Karpas-422 (cell line): ENCODE measurements at places on chromosomes 13 and 19. TPM values are rescaled to one million over a fixed set of nuclear protein-coding genes. Genes with fewer than 3 reads are reported as not detected.

DNA sequence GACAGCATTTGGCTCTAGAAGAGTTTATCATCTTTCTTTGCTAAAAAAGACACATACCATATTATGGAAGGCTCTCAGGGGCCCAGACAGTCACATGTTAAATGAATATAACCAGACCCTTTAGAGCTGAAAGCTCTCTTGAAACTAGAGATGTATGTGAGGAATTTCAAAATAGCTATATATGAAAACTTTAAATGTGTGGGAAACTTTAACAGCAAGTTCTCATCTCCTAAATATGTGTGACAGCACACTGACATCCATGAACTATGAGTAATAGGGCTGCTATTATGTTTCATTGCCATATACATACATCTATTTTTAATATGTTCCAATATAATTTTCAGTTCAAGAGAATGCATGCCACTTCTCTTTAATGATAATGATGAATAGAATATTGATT lies 509.5 kb downstream of the GPC6 start:
- no peaks in the 10 kb centered on the region for H3K27me3 ChIP-seq
- H3K4me3 ChIP-seq, result no peak overlapping the region
- H3K4me1 ChIP-seq, result no peaks in the 10 kb centered on the region
- no peak for DNase-seq
- no peaks in the 10 kb centered on the region for H3K36me3 ChIP-seq

Gene ZIM2
- total RNA-seq, result not detected in 2 replicates

Gene OR7A17
- not detected in 2 replicates for total RNA-seq

GRCh38 chr13:99980201-99980823 lies 1.3 kb upstream of the ZIC2 start:
- no peak overlapping the region for H3K27ac ChIP-seq
- no peaks in the 10 kb centered on the region for H3K36me3 ChIP-seq
- peak; percentile 67 for DNase-seq
- H3K4me3 ChIP-seq, result no peak overlapping the region
- no peaks in the 10 kb centered on the region for H3K27me3 ChIP-seq

DNA sequence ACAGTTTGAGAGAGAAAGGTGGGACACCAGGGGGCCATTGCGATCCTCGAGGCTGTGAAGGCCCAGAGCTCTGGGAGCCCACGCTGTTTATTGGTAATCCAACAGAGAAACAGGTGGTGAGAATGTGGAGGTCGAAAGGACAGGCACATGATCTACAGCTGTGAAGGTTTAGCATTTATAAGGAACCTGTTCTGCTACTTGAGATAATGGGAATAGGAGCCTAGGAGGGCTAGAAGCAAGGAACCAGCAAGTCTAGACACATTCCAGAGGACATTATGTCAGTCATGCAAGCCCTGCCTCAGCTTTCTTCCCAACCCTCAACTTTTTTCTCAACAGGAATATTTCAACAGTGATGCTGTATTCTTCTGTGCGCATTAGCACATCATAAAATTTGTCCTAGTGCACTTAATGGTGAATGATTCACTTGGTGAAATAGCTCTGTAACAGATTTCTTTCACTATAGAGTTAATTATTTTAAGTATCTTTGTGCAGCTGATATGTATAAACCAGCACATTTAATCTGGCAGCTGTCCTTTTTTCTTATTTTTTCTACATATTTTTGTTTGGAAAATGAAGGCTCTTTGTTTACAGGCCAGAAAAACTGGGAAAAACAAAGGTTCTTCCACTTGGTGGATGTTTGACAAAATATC lies 25.4 kb downstream of the ZNF90 start:
- no peaks in the 10 kb centered on the region for H3K27me3 ChIP-seq
- no peak overlapping the region for H3K4me3 ChIP-seq
- no peak for DNase-seq
- H3K4me1 ChIP-seq, result no peaks in the 10 kb centered on the region
- peaks cover 63% of the 10 kb centered on the region for H3K36me3 ChIP-seq

Gene PRTN3
- total RNA-seq, result not detected in 2 replicates

Gene CAPN12
- total RNA-seq, result 0.40 TPM in 1 of 2 replicates, not detected in the other

GRCh38 chr19:57280962-57281400 lies 696 bp downstream of the ZNF460 start:
- peaks cover 33% of the 10 kb centered on the region for H3K36me3 ChIP-seq
- no peaks in the 10 kb centered on the region for H3K27me3 ChIP-seq
- H3K4me3 ChIP-seq, result peak overlapping the region; percentile 97
- peaks cover 23% of the 10 kb centered on the region for H3K4me1 ChIP-seq
- H3K27ac ChIP-seq, result peak overlapping the region; percentile 90

DNA sequence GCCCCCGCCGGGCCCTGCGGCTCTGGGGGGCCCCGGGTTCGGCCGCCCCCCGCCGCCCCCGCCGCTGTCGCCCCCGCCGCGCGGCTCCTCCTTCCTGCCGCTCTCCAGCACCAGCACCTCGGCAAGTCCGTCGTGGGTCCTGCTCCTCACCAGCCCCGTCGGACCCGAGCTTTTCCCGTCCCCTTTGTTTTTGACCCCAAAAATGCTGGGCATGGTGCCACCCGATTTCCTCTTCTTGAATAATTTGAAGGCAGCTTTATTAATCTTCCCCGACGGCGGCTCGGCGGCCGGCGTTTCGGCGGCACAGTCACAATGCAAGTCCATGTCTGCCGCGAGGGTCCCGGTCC lies 945 bp downstream of the AMER2 start:
- no peak for DNase-seq
- no peaks in the 10 kb centered on the region for H3K36me3 ChIP-seq
- H3K4me3 ChIP-seq, result no peak overlapping the region
- no peaks in the 10 kb centered on the region for H3K4me1 ChIP-seq

DNA sequence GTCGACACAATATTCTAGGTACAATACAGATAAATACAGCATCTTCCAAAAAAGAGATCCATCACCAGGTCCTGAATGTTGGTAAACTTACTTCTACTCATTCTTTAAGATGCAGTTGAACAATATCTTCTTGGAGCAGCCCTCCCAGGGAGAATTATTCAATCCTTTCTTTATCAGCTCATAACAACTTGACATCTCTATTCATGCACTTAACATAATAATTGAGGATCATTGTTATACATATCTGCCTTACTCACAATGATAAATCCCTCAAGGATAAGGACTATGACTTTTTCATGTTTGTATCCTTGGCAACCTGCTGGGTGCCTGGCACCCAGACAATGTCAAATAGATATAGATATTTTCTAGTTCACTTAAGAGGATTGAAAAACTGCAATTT lies 219.5 kb downstream of the POU4F1 start:
- H3K4me1 ChIP-seq, result no peaks in the 10 kb centered on the region
- H3K36me3 ChIP-seq, result no peaks in the 10 kb centered on the region
- no peak overlapping the region for H3K27ac ChIP-seq
- no peak overlapping the region for H3K4me3 ChIP-seq
- H3K27me3 ChIP-seq, result no peaks in the 10 kb centered on the region
- no peak for DNase-seq

GRCh38 chr19:29645491-29645867 lies 19.8 kb upstream of the PLEKHF1 start:
- H3K36me3 ChIP-seq, result no peaks in the 10 kb centered on the region
- H3K4me1 ChIP-seq, result no peaks in the 10 kb centered on the region
- H3K27ac ChIP-seq, result no peak overlapping the region
- H3K27me3 ChIP-seq, result no peaks in the 10 kb centered on the region

GRCh38 chr13:46392967-46393366 lies 5.9 kb upstream of the RUBCNL start:
- no peaks in the 10 kb centered on the region for H3K27me3 ChIP-seq
- no peak for DNase-seq

Gene FCAR
- not detected in 2 replicates for total RNA-seq

GRCh38 chr19:38701455-38702063 lies 42.7 kb downstream of the CAPN12 start:
- no peak overlapping the region for H3K27ac ChIP-seq
- no peak overlapping the region for H3K4me3 ChIP-seq
- H3K36me3 ChIP-seq, result no peaks in the 10 kb centered on the region
- H3K4me1 ChIP-seq, result no peaks in the 10 kb centered on the region
- DNase-seq, result no peak

DNA sequence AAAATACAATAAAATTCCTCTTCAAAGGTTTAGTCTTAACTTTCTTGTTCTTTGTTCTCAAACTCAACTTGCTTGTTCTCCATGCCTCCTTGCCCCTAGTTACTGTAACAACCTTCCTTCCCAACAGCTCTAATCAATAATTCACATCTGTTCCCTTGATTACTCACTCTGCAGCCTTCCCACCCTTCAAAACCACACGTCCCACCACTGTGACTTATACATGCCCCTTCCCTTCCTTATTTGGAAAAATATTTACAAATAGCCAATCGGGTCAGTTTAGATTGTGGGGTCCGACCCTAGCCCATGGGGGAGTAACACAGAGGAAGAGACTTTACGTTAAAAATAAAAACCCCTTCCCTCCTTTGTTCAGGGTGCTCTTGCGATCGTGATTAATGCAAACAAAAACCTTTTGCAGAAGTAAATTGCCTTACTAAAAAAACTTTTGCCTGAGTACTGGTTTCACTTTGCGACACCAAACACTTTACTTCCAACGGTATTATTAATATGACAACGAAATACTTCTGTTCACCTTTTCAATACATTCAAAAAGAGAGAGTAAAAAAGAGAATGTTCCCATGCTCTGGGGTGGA lies 512 bp upstream of the ZNF93 start:
- peaks cover 29% of the 10 kb centered on the region for H3K36me3 ChIP-seq
- H3K27me3 ChIP-seq, result no peaks in the 10 kb centered on the region
- H3K4me1 ChIP-seq, result peaks cover 6% of the 10 kb centered on the region
- H3K4me3 ChIP-seq, result peak overlapping the region; percentile 91
- DNase-seq, result no peak
- H3K27ac ChIP-seq, result peak overlapping the region; percentile 79

Gene PIK3R2
- total RNA-seq, result 5.1 and 5.7 TPM in 2 replicates
